Brain (organoid and tissue), 16 donors: ENCODE measurements at places on chromosomes 13 and 19.

DNA sequence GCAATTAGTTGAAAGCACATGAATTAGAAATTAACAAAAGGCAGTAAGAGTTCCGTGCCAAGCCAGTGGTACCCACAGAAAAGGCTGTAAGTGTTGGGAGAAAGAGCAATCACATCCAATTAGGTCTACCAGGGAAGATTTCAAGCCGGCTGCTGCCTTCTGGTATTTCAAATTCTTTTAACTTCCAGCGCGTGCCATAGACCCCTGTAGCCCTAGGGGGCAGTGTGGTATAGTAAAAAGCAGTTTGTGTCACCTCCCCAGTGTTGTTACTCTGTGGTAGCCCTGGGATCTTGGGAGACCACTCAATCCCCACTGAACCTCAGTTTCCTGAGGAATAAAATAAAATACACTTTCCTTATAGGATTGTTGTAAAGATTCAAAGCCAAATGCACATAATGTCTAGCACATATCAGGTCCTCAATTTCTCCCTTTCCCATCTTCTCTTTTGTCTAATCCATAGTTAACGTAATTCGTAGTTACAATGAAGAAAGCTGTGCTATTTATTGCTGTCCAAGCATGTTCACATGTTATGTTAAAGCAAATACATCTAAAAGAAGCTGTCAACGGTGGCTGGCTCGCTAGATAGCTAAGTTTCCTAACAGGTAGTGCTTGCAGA, 230.2 kb downstream of the TDRD3 start:
- peak; percentile 83 for DNase-seq

DNA sequence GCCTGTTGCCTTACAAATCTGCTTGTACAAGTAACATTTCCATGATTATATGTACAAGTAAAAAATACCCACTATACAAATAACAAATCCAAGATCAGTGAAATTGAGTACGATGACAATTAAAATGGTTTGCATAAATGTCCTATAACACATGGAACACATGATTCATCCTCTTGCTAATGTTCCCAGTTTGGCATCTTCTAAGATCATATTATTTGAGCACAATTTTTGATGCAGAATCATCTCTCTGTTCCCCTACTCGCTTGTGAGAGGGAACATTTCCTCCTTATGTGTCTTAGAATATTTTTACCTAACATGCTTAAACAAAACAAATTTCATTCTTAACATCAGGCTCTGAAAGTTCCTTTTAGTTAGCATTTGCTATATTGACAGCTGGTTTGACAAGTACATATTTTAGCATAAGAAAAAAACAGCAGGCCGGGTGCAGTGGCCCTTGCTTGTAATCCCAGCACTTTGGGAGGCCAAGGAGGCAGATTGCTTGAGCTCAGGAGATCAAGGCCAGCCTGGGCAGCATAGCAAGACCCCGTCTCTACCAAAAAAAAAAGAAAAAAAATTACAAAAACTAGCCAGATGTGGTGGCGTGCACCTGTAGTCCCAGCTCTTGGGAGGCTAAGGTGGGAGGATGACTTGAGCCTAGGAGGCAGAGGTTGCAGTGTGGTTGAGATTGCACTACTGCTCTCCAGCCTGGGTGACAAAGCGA, 14.2 kb downstream of the ZNF331 start:
- no peak for DNase-seq

GRCh38 chr13:33202644-33203169, 82.8 kb downstream of the STARD13 start:
- no peak for DNase-seq

DNA sequence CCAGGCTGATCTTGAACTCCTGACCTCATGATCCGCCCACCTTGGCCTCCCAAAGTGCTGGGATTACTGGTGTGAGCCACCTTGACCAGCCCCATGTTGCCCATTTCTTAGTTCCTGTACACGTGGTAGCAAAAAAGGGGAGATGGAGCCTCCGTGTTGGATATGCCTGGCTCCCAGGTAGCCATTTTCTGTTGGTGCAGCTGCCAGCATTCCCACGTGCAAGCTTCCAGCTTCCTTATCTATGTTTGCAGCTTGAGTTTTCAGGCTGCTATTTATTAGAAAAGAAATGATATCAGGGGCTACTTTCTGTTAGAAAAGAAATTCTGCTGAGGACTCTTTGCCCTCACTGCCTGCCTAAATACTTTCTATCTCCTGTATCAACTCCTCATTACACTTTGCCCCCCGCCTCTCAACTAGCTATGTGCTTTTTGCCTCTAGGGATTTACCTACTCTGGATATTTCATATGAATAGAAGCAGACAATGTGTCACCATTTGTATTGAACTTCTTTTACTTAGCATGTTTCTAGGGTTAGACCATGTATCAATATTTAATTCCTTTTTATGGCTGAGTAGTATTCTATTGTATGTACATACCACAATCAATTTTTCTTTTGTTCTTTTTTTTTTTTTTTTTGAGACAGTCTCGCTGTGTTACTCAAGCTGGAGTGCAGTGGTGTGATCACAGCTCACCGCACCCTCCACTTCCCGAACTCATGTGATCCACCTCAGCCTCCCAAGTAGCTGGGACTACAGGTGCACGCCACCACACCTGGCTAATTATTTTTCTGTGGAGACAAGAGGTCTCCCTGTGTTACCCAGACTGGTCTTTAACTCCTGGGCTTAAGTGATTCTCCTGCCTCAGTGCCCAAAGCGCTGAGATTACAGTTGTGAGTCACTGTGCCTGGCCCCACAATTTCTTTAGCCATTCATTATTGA, 3.4 kb upstream of the TMED1 start:
- no peak for DNase-seq

- no peak for DNase-seq
These were observed 902 bp upstream of the ZNF428 start for GRCh38 chr19:43620061-43621001.

DNA sequence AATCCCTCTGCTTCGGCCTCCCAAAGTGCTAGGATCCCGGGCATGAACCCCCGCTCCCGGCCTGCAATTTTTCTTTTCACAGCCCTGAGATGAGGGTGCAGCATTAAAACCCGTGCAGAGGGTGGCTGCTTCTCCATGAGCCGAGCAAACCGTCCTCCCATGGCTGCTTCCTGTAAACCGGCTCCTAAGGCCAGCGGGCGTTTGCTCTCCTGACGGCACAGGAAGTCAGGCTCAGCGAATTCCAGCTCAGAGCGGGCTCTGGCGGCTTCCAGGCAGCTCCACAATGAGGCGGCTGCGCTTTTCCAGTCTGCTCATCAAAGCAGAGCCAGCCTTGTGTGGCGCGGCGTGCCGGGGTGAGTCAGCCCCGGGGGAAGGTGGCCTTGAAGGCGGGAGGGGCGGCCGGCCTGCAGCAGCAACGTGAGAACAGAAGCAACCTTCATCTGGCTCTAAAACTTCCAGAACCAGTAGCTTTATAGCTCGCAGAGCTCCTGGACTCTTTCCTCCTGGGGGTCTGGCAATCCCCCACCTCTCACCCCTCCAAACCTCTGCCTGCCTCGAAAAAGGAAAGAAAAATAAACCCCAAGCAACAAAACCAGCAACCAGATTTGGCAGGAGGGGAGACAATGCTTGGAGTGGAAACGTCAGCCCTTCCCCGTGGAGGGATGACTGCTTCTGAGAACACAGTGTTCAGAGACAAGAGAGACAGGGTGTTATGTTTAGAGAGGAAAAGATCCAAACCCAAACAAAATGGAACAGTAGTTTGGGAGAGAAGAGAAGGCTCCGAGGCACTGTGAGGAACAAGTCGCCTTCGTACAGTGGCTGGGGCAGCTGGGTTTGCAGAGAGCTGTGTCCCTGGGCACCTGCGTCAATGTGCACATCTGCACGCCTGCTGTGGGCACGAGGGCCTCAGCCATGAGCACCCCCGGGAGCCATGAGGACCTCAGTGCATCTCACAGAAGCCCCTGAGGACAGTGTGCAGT, 67.8 kb downstream of the GADD45B start:
- peak; percentile 94 for DNase-seq
